Stimulated activated CD4-positive, alpha-beta T cell treated with anti-CD3 and anti-CD28 coated beads, TNF-alpha, amount 100 ng/mL, for 24 hours (primary cell): ENCODE measurements at places on chromosomes 5 and 9.

DNA sequence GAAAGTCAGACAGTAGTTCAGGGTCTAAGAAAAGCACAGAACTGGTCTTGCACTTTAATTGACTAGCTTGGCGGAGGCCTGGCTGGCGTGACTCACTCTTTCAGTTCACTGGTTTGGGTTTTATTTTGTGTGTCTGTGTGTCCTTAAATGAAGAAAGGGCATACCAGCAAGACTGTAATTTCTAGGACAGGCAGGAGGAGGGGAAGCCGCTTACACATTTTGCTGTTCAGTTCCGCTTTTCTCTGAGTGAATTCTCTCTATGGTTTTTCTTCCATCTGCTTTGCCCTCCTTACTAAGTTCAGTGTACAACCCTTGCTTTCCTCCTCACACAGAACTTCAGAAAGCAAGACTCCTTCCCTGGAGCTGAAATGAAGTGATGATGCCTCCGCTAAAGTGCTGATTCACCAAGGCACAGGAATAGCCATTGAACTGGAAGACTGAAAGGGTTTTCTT is 150.8 kb downstream of the MEF2C start:
- DNase-seq: no peak

- no peak for DNase-seq
Measured at GRCh38 chr9:119318371-119318770, 50.9 kb downstream of the BRINP1 start.

GRCh38 chr9:7236186-7236585 is 478.4 kb downstream of the KDM4C start:
- no peak for DNase-seq

GRCh38 chr5:113939988-113940387 is 421.9 kb upstream of the KCNN2 start:
- no peak for DNase-seq

DNA sequence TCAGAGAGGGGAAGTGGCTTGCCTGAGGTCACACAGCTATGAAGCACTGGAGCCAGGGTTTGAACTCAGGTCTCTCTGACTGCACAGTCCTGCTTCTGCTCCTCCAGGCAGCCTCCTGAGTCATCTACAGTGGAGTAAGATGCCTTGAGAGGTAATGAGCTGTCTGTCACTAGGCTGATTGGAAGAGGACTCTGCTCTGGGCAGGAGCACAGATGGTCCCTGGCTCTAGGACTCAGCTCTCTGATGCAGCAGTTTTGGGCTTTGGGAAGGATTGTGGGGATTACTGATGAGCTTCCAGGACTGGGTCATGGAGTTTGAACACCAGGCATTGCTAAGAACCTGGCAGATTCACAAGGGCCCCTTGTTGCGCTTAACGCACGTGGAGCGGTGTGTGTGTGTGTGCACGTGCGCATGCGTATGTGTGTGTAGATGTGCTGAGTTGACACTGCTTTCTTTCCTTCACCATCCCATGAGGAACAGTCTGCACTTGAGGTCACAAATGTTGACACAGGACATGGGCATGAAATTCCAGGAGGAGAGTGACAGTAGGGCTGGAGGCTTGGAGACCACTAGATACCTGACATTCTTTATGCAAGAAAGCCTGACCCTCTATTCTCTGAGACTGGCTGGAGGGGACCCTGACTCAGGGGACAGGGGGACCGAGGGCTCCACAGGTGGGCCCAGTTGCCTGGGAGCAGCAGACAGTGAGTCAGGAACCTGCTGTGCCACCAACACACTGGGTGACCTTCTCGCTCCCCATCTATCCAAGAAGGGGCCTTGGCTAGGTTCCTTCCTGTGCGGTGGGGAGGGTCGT is 170.5 kb downstream of the RGS3 start:
- DNase-seq: no peak

- no peak for DNase-seq
Measured at GRCh38 chr9:14529054-14529453, 164.2 kb downstream of the ZDHHC21 start.

DNA sequence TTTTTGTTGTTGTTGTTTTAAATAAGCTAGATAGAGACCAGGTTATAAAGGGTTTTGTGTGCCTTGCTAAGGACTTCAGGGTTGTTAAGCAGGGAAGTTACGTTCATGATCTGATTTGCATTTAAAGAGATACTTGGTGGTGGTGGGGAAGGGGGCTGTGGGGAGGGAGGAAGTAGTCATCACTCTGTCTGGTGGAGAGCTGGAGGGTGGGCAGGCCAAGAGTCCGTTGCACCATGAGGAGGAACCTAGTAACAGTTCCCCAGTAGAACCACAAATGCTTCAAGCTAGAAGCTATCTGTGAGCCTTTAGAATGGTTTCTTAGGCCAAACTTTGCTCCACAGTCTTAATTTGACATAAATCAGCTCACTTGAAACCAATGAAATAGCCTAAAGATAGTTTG is 18.7 kb upstream of the ROPN1L start:
- DNase-seq: no peak

DNA sequence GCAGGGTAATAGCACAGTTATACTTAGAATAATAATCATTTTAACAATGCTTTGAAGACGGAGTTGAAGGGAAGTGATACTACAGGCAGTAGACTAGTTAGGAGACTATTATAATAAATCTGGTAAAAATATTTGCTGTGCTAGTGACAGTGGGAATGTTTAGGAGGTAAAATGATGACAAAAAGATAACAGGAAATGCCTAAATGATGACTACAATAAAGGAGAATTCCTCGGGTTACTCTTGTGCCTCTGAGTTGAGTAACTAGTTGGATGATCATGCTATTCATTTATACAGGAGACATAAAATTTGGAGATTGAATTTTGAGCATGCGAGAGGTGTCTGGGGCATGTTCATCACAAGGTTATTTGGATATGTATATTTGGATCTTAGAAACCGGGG is 32.2 kb upstream of the PAM start:
- DNase-seq: no peak

DNA sequence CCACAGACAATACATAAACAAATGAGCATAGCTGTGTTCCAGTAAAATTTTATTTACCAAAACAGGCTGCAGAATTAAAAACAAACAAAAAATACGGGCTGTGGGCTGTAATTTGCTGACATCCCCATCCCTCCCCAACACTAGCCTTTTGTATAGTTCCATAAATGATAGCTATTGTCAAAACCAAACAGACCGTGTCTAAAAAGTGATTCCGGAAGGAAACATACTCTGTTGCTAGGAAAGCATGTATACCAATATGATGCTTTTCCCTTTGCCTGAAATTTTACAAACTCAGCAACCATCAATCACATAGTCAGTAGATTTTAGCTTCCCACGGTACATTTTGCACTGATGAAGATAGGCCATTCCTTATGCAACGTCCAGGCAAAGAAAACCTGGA is 80.0 kb downstream of the TMEM215 start:
- no peak for DNase-seq
